ENCODE measurements at places on chromosomes 16 and 17.

DNA sequence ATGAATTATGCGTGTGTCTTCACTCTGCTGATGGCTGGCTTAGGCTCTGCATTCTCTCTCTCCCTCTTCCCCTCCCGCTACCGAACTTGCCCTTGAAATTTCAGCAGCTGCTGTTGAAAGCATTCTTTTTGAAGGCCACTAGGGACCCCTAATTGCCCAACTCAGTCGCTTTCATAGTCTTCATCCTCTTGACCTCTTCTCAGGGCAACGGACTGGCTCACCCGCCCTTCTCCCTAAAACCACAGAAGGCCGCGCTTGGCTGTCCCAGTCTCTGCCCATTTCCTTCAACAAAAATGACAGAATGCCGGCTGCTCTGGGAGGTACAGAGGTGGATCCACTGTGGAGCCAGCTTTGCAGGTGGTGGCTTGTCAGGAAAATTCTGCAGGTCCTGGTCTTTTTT is 21.0 kb upstream of the FMNL1 start:
- no peak for DNase-seq

DNA sequence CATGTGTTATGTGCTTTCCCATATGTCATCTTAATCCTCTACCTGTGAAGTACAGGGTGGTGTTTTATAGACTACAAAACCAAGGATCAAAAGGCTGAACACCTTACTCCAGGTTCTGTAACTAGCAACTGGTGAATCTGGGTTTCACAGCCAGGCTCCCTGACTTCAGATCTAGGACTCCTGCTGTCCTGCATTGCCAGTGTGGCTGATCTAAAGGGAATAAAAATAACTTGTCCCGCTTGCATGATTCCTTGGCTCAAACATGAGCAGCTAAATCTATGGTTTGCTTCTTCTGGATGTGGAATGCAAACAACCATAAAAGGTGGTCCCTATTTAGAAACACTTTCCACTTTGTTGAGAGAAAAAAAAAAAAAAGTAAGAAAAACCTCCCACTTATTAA is 3.7 kb upstream of the VWA3A start:
- no peak for DNase-seq

DNA sequence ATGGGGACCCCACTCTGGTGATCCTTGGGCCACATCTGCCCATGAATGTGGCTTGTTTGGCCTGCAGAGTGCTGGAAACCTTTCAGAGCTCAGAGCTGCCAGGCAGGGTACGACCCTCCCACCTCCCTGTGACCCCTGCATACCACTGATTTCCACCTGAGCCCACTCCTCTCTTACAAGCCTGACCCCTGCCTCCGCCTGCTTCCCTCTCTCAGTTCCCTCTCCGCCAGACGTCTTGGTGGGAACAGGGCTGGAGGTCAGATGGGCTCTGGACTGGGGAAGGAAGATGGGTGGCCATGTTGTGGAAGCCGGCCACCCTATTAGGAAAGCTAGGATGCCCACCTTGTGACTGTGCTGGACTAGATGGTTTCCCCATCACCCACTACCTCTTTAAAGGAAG is 185.1 kb downstream of the KATNIP start:
- DNase-seq, result no peak

DNA sequence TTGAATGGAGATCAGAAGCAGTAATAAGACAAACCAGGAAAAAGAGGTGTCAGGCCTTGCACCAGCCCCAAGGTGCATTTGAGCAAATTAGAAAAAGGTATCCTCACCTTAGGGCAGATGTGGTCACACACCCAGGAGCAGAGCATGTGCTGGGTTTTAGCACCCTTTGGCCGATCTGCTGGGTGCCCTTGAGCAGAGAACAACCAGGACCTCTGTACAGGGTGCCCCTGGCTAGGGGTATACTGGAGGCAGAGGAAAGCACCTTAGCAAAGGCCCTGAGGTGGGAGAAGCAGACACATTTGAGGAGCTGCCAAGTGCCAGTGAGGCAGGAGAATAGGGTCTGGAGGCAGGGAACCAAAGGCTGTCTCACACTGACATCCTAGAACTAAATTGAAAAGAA is 67.0 kb downstream of the IQCK start:
- DNase-seq, result no peak

GRCh38 chr16:23080329-23080728 is 68.9 kb downstream of the USP31 start:
- DNase-seq, result no peak

GRCh38 chr17:60390925-60391470 is 935 bp downstream of the USP32 start:
- DNase-seq, result no peak

- DNase-seq, result no peak
Observed at GRCh38 chr17:4332296-4332970, 34.0 kb downstream of the UBE2G1 start.

- no peak for DNase-seq
Observed at GRCh38 chr16:23679986-23680336, 1.3 kb downstream of the PLK1 start.

GRCh38 chr16:721765-722540 is 1.0 kb downstream of the ANTKMT start:
- DNase-seq, result no peak

GRCh38 chr16:24539295-24539849 is at the start of gene RBBP6:
RBBP6 (plus strand) TSS chr16:24539566; CDS start chr16:24540627, 1,061 bp downstream.
- peak; percentile 82 for DNase-seq

DNA sequence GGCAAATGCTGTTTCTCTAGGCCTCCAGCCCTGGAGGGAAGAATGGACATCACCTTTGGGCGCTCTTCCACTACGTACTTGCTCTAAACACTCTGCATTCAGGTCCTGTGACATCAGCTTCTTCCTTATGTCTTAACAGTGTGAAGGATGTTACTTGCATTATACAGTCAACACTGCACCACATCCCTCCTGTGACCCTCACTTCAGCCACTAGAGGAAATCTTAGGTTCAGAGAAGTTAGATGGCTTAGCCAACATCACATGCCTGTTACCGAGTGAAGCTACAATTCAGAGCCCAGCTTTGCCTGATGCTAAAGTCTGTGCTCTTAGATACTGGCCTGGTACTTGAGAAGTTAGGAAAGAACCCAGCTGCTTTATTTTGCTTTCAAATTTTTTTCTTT is 18.3 kb downstream of the UBFD1 start:
- no peak for DNase-seq

GRCh38 chr16:58000706-58001676 is at the start of gene USB1:
USB1 (plus strand) TSS chr16:58001407; CDS start chr16:58001484, 77 bp downstream.
- DNase-seq, result no peak

DNA sequence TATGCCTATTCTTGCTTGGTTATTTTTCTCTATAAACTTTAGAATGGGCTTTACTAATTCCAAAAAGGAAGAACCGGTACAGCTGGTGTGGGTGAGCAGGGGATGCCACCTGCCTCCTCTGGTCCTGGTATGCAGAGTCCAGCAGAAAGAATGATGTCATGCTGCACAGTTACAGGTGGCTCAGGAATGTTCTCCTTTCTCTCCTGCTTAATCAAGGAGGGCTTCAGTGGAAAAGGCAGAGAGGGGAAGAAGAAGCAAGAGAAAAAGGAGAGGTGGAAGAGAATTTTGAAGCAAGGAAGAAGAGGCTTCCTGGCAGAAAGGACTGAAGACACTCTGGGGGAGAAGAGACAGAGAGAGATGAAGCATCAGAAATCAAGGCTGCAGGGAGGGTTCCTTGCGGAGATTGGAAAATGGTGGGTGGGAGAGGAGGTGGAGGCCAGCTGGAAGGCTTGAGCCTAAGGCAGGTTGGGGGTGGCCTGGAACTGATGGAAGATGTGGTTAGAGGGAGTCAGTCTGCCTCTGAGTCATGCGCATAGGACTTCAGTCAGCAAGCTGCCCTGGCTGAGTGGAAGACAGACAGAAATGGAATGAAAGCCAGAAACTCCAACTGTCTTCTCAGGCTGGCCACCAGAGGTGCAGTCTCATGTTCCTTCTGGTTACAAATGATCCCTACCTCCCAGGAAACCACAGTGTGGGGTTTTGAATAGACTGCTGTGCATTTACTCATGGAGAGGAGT is 64.6 kb upstream of the CRHR1 start:
- peak; percentile 76 for DNase-seq

DNA sequence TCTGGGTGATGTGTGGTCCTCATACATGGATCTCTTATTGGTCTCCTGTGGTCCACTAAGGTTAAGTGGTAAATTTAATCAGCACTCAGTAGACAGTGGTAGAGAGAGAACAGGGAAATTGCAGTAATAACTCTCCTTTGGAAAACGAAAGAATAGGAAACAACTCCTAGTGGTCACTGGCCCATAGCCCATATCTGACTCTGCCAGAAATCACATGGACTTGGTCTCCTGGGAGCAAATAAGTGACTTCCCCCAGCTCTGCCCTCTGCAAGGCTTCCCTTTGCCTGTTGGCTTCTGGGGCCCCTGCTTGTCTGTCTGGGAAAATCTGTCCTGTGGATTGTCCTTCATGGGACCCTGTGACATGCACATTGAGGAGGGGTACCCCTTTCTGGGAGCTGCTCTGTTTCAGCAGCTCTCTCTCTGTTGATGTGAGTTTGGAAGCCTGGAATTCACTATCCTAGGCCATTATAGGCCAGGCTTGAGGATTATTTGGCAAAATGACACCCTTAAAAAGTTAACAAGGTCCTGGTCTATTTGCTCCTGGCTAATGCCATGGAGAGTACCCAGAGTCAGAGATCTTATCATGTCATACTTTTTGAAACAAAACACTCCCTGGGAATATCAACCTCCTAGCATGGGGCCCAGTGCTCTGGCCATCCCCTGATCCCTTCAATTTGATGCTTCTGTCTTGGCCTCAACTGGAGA is 58.0 kb upstream of the HNF1B start:
- DNase-seq, result no peak

DNA sequence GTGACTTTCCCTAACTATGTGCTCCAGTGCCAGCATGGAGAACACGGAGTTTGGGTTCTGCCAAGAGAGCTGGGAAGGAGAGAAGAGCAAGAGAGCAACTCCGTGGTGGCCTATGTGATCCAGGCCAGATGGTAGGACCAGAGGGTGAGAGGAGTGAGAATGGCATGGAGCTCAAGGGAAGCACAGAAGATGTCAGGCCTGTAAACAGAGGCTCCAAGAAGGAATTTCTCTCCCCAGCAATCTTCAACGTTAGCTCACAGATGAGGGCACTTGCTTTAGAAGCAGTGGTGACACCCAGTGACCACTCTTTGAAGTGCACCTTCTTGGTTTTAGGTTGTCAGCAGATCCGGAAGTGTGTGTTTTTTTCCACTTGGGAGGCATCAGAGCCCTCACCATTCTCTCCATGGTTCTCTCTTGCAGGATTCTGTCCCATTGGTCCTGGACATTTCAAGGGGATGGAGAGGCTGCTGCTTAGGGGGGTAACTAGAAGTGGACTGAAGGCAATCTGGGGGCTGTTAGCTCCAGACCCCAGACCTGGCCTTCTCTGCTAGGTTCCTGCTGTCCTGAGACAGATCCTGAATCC is 18.1 kb upstream of the TMEM98 start:
- peak; percentile 43 for DNase-seq

DNA sequence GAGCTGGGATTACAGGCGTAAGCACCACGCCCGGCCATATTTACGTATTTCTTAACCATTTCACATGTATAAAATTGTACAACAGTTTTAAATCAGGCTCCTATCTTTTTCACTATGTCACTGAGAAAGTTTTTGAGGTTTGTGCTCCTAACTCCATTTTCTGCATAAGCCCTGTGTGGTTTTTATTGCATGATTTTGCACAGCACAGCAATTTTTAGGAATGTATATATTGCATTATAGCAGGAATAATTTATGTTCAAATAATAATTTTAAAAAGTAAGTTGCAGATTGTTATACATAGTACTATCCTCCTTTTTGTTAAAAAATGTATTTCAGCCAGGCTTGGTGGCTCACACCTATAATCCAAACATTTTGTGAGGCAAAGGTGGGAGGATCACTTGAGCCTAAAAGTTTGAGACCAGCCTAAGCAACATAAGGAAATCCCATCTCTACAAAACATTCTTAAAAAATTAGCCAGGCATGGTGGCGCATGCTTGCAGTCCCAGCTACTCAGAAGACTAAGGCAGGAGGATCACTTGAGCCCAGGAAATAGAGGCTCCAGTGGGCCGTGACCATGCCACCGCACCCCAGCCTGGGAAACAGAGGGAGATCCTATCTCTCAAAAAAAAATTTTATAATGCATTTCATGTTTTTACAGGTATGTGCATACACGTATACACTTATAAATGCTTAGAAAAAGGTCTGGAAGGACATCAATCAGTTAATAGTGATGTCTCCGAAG is 26.0 kb downstream of the SMG6 start:
- DNase-seq, result no peak

GRCh38 chr17:15453246-15453645 is 14.2 kb downstream of the CDRT4 start:
- no peak for DNase-seq

DNA sequence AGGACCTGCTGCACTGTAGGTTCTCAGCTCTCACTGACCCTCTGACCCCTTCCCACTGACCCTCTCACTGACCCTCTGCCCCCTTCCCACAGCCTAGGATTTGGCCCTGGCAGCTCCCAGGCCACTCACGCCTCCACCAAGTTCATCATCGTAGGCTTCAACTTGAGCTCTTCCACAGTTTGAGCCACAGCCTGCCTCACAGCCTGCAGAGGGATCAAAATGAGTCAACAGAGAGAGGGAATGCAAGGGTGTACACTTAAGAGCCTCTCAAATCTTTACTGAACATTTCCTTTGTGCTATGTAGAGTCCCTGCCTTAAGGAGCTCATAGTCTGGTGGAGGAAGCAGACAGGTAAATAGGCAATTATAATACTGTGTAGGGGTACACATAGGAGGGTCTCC is 12.1 kb downstream of the HEATR9 start:
- DNase-seq, result no peak

- no peak for DNase-seq
Observed at GRCh38 chr16:19436540-19436939, 18.9 kb downstream of the TMC5 start.

- DNase-seq, result no peak
Observed at GRCh38 chr17:42060231-42060630, 9.8 kb upstream of the C17orf113 start.

GRCh38 chr17:64130559-64131001 is 636 bp upstream of the ERN1 start:
- no peak for DNase-seq

DNA sequence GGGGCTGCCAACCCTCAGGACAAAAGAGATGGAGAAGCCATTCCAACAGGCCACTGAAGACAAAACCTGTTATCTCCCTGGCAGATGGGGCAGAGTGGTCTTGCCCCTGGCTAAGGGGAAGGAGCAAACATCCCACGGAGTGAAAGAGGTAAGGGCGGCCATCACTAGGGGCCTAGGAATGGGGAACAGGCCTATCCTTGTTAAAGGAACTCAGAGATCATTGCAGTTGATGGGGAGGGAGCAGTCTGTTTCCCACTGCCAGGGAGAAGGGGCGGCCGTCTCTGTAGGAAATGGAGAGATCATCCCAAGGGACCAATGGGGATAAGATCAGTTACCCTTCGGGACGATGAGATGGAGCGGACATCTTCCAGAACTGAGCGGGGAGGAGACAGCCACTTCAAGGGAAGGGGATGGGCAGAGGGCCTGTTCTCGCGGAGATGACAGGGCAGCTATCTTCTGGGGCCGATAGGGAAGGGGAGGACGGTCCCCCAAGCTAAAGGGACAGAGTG is 581 bp upstream of the TMEM208 start:
- no peak for DNase-seq

GRCh38 chr17:44565866-44566443 is 8.7 kb downstream of the FZD2 start:
- DNase-seq, result no peak

- DNase-seq, result peak; percentile 71
Observed at GRCh38 chr16:58243528-58244004, 45.7 kb upstream of the CSNK2A2 start.

GRCh38 chr16:89741342-89742014 is 20.1 kb downstream of the ZNF276 start:
- no peak for DNase-seq

GRCh38 chr17:48429156-48429555 is 858 bp downstream of the SKAP1 start:
- no peak for DNase-seq

All from epithelial cell of prostate (primary cell).